ENCODE measurements at places on chromosomes 13 and 19.

DNA sequence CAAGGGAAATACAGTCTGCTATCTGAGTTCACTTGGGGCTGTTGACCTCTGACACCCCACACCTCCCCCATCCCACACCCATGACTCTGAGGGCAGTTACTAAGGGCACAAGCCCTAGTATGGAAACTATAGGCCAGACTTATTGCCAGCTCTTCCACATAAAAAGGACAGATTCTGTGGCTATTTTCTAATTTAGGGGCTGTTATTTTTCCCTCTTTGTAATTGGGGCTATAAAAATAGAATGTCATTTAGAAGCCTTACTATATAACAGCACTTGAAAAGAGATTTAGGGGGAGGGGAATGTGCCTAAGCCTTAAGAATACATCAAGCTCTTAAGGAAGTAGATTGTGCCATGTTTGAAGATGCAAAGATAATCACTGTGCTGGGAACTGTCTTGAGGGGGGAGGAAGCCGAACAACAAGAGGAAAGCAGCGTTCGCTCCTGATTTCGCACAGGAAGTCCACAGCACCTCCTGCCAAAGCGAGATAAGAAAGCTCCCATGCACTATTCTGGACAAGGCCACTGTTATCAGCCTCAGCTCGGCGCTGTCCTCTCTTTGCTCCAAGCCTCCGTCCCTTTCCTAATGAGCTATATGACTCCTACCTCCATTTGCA is 86.6 kb downstream of the FLT1 start:
- peak; percentile 57 for DNase-seq

DNA sequence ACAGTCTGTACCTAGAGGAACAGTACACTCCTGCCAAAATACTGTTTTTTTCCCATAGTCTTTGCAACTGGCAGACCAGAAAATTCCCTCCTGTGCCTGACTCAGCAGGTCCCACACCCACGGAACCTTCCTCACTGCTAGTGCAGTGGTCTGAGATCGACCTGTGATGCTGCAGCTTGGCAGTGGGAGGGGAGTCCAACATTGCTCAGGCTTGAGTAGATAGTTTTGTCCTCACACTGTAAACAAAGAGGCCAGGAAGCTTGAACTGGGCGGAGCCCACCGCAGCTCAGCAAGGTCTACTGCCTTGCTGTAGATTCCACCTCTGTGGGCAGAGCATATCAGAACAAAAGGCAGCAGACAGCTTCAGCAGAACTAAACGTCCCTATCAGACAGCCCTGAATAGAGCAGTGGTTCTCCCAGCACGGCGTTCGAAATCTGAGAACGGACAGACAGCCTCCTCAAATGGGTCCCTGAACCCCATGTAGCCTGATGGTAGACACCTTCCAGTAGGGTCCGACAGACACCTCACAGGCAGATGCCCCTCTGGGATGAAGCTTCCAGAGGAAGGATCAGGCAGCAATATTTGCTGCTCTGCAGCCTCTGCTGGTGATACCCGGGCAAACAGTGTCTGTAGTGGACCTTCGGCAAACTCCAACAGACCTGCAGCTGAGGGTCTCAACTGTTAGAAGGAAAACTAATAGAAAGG is 92.7 kb downstream of the SUCLA2 start:
- DNase-seq, result no peak

DNA sequence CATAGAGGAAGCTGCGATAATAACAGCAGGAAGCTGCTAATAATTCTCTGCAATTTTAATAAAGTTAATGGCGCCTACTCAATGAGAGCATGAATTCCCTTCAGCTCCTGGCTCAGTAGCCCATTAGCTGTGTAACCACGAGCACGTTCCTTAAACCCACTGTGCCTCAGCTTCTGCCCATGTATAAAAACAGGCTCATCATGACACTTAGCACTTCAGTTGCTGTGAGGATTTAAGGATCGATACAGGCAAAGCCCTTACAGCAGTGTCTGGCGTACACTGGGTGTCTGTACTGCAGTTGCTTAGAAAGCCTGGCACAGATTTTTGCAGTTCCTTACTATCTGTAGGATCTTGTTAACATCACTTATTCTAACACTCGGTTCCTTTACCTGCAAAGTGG is 673.4 kb upstream of the ARGLU1 start:
- no peak for DNase-seq

GRCh38 chr19:16698914-16699313 is 20.7 kb upstream of the NWD1 start:
- no peak for DNase-seq

DNA sequence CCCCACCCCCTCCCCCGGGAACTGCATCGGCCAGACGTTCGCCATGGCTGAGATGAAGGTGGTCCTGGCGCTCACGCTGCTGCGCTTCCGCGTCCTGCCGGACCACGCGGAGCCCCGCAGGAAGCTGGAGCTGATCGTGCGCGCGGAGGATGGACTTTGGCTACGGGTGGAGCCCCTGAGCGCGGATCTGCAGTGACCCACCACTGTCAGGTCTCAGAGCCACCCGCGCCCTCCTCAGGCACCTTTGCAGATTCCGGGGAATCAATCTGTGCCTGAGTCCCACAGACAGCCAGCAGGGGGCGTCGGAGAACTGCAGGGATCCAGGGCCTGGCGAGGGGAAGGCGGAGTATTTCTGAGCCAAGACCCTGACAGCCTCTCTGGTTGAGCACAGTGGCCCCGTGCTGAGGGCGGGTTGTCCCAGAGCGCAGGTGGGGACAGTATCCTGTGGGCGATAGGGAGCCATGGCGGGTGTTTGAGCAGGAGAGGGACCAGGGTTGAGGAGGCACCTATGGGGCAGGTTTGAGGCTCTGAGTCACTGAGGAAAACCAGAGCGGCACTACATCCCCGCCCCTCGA is 30.4 kb upstream of the CYP4F8 start:
- DNase-seq, result peak; percentile 80
